ENCODE measurements at places on chromosomes 6 and 20. TPM values are rescaled to one million over a fixed set of nuclear protein-coding genes. Genes with fewer than 3 reads are reported as not detected.
A peak's percentile ranks its signal among the peaks of the same experiment; 100 is the strongest.

GRCh38 chr20:52003415-52003814 lies 188.2 kb downstream of the ZFP64 start:
- no peak for DNase-seq
- no peaks in the 10 kb centered on the region for H3K4me1 ChIP-seq
- H3K36me3 ChIP-seq: no peaks in the 10 kb centered on the region
- no peaks in the 10 kb centered on the region for H3K27me3 ChIP-seq
- H3K4me3 ChIP-seq: no peak overlapping the region

DNA sequence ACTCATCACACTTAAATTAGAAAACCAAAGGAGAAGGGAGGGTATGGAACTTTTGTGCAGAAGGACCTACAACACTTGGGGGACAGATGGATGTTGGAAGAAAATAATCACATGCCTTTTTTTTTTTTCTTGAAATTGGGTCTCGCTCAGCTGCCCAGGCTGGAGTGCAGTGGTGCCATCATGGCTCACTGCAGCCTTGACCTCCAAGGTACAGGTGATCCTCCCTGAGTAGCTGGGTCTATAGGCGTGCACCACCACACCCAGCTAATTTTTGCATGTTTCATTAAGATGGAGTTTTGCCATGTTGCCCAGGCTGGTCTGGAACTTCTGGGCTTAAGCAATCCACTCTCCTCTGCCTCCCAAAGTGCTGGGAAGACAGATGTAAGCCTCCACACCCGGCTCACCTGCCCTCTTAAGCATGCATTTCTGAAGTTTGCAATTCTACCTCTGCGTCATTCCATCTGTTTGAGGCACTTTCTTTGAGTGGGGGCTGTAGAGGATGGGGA lies 370.8 kb upstream of the JARID2 start:
- no peaks in the 10 kb centered on the region for H3K36me3 ChIP-seq
- H3K4me3 ChIP-seq: no peak overlapping the region
- H3K4me1 ChIP-seq: peaks cover 3% of the 10 kb centered on the region
- no peak for DNase-seq
- H3K27ac ChIP-seq: no peak overlapping the region

GRCh38 chr20:1626528-1627199 lies 6.9 kb upstream of the SIRPB1 start:
- no peaks in the 10 kb centered on the region for H3K4me1 ChIP-seq
- no peak for DNase-seq
- H3K27ac ChIP-seq: no peak overlapping the region
- H3K27me3 ChIP-seq: no peaks in the 10 kb centered on the region
- H3K4me3 ChIP-seq: no peak overlapping the region

DNA sequence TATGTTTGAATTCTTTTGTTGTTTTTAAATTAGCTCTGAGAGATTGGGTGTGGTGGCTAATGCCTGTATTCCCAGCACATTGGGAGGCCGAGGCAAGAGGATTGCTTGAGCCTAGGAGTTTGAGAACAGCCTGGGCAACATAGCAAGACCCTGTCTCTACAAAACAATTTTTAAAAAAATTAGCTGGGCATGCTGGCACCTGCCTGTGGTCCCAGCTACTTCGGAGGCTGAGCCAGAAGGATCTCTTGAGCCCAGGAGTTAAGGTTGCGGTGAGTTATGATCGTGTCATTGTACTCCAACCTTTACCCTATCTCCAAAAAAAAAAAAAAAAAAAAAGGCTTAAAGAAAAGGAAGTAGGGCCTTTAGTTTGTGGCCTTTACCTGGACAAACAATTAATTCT lies 22.9 kb downstream of the DHX35 start:
- no peaks in the 10 kb centered on the region for H3K4me1 ChIP-seq
- no peaks in the 10 kb centered on the region for H3K27me3 ChIP-seq
- H3K36me3 ChIP-seq: peaks cover 9% of the 10 kb centered on the region
- peak overlapping the region; percentile 68 for H3K27ac ChIP-seq

Gene BPI
- not detected for polyA plus RNA-seq

DNA sequence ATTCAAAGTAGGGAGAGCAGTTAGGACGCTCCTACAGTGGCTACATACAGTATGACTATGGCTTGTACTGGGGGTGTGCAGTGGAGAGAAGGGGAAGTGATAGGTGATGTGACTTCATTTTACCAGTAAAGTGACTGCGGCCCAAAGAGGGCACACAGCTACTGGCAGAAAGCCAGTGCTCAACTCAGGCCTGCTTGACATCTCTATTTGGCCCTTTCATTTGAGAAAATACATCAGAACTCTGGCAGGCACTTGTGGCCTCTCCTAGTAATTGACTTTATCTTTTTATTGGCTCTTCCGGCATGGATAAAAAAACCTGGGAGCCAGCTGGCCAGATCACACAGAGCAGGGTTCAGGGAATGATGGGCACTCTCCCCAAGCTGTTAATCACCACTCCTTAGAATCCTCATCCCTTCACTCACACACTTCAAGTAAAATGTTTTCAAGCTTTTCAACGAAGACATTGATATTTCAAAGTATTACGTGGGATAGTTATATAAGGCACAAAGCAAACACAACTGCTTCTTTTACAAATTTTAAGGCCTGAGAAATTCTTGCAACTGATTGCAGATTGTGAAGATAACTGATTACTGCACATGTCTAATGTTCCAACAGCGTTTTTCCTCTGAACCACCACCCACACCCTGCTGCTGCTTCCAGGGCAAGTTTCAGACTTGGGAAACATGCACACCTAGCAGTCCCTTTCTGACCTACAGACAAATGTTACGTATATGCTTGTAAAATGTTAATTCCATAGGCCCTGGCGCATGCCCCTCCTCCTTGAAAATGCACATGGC lies 73.5 kb downstream of the TNFRSF21 start:
- no peaks in the 10 kb centered on the region for H3K27me3 ChIP-seq
- H3K4me1 ChIP-seq: peaks cover 7% of the 10 kb centered on the region
- peak; percentile 89 for DNase-seq
- peaks cover 15% of the 10 kb centered on the region for H3K36me3 ChIP-seq

- peak within 1 kb of the TSS; percentile 97 for H3K27ac ChIP-seq
- peaks cover 3% of the 10 kb centered on the region for H3K4me1 ChIP-seq
- H3K4me3 ChIP-seq: peak within 1 kb of the TSS; percentile 54
These were observed at the start of gene ATP9A for GRCh38 chr20:51767867-51768758. TSS of gene ATP9A (minus strand) at chr20:51768390. CDS start at chr20:51768369, 21 bp downstream.

DNA sequence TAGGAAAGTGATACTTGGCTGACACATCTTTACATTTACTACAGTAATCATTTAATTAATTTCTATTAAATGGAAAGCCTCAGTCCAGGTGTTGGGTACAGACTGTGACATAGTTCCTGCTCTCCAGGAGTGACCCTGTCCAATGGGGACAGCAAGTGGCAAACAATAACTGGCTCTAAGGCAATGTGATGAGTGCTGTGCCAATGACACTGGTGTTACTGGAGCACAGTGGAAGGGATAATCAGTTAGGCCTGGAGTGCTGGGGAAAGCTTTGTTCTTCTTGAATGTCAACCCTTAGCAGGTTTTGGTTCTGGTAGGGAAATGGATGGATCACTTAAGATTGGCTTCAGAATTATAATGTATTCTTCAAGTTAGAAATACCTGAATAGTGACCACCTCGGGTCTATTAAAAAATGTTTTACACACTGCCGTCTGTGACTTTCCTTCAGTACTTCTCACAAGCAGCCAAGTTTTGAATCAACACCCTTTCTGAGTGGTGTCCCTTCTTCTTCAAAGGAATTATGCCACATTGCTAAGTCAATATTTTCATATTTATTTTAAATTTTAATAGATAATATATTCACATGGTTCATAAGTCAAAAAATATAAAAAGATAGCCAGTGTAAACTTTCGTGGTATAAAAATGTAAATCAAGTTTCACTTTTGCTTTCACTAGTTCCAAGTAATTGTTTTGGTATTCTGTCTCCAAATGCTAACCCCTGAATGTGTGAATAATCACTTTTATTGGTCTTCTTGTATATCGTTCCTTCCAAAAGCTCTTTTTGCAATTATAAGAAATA lies 9.6 kb downstream of the CMTR1 start:
- no peaks in the 10 kb centered on the region for H3K27me3 ChIP-seq
- peak; percentile 43 for DNase-seq
- H3K36me3 ChIP-seq: peaks cover 11% of the 10 kb centered on the region
- H3K27ac ChIP-seq: peak overlapping the region; percentile 54
- no peaks in the 10 kb centered on the region for H3K4me1 ChIP-seq
- no peak overlapping the region for H3K4me3 ChIP-seq

DNA sequence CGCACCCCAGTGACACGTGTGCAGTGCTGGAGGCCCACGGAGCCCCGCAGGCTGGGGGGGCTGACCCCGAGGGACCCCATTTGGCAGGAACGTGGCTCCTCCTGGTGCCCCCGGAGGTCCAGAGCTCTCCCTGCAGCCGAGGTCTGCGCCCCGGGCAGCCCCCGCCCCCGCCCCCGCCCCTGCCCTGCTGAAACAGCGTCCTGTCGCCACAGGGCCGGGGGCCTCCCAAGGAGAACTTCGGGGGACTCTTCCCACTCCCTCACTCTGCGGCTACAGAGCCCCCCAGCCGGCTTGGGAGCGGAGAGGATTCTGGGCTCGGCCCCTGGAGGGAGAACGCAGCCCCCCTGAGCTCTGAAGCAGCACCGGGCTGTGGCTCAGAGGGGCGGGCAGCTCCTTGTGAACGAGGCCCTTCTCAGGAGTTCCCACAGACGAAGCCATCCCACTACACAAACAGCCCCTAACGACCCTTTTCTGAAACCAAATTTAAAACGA lies 115.2 kb downstream of the DLL1 start:
- H3K4me3 ChIP-seq: no peak overlapping the region
- H3K27me3 ChIP-seq: no peaks in the 10 kb centered on the region
- H3K36me3 ChIP-seq: no peaks in the 10 kb centered on the region
- no peaks in the 10 kb centered on the region for H3K4me1 ChIP-seq
- no peak overlapping the region for H3K27ac ChIP-seq
- DNase-seq: no peak

GRCh38 chr20:51715163-51715855 lies 52.9 kb downstream of the ATP9A start:
- DNase-seq: no peak
- H3K4me3 ChIP-seq: no peak overlapping the region
- no peaks in the 10 kb centered on the region for H3K27me3 ChIP-seq
- no peak overlapping the region for H3K27ac ChIP-seq
- H3K36me3 ChIP-seq: peaks cover 22% of the 10 kb centered on the region
- no peaks in the 10 kb centered on the region for H3K4me1 ChIP-seq

Gene PHACTR3
- 4.7 TPM for polyA plus RNA-seq

- no peaks in the 10 kb centered on the region for H3K36me3 ChIP-seq
- H3K27me3 ChIP-seq: peaks cover 3% of the 10 kb centered on the region
- H3K4me3 ChIP-seq: no peak overlapping the region
These were observed 3.8 kb upstream of the MYBL2 start for GRCh38 chr20:43662943-43663655.

DNA sequence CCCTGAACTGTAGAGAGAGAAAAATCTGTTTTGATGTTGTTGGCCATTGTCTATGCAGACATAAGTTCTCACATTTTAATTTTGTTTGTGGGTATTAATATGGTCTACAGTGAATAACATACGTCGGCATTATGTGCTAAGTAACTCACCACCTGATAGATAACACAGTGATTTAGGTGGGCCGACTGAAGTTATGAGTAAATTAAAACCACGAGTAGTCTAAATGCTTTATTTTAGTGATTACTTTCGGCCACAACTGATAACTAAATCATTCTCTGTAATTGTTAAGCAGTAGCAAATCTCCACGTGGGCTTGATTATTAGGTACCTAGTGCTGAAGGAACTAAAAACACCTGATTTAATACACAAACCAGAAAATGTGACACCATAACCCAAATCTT lies 1.1 kb downstream of the DOP1A start:
- DNase-seq: peak; percentile 55
- H3K27me3 ChIP-seq: no peaks in the 10 kb centered on the region
- H3K27ac ChIP-seq: peak overlapping the region; percentile 96
- no peaks in the 10 kb centered on the region for H3K4me1 ChIP-seq
- H3K4me3 ChIP-seq: peak overlapping the region; percentile 72

GRCh38 chr6:38460186-38460585 lies 179.5 kb downstream of the BTBD9 start:
- no peak overlapping the region for H3K27ac ChIP-seq
- no peak overlapping the region for H3K4me3 ChIP-seq
- H3K4me1 ChIP-seq: no peaks in the 10 kb centered on the region
- no peaks in the 10 kb centered on the region for H3K36me3 ChIP-seq
- DNase-seq: no peak

GRCh38 chr6:15340775-15341174 lies 94.9 kb downstream of the JARID2 start:
- H3K27ac ChIP-seq: no peak overlapping the region
- no peak overlapping the region for H3K4me3 ChIP-seq
- no peak for DNase-seq
- no peaks in the 10 kb centered on the region for H3K27me3 ChIP-seq
- no peaks in the 10 kb centered on the region for H3K36me3 ChIP-seq

DNA sequence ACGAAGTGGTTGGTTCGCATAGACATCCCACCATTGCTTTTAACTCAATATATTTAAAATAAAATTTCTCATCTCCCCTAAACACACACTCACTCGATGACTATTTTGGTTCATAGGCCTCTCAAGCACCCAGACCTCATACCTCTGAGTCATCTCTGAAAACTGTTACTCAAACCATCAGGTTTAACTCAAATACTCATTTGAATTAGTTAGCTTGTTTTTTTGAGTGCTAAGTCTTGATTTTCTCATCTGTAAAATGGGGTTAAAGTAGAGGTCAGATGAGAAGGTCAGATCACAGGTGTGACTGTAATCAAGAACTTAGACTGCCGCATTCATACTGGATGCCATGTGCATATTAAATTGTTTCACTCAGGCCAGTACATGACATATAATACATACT lies 243.9 kb upstream of the TENT5A start:
- H3K27ac ChIP-seq: no peak overlapping the region
- H3K4me1 ChIP-seq: no peaks in the 10 kb centered on the region
- H3K27me3 ChIP-seq: no peaks in the 10 kb centered on the region
- H3K36me3 ChIP-seq: no peaks in the 10 kb centered on the region
- H3K4me3 ChIP-seq: no peak overlapping the region

Gene CRISP3
- 0.13 TPM for polyA plus RNA-seq

Gene TFAP2A
- 0.19 TPM for polyA plus RNA-seq

- DNase-seq: no peak
- peaks cover 13% of the 10 kb centered on the region for H3K4me1 ChIP-seq
- no peaks in the 10 kb centered on the region for H3K27me3 ChIP-seq
- H3K4me3 ChIP-seq: no peak overlapping the region
These were observed 116.8 kb upstream of the SASH1 start for GRCh38 chr6:148225871-148226270.

DNA sequence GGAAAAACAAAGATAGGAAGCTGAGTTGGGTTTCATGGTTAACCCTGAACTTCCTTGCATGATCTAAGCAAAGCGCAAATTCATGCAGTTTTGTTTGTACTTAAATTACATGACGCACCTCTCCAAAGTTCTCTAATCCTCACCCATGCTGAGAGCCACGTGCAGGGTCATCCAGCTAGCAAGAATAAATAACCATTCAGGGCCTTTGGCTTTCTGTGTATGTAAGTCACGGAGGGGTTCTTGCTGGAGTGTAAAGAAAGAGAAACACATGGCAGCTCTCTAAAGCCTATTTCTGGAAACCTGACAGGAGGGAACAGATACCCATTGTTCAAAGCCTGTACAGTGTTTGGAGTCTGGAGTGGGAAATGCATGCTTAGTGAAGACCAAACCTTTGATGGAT lies 171.7 kb upstream of the CCN2 start:
- no peaks in the 10 kb centered on the region for H3K27me3 ChIP-seq
- H3K4me3 ChIP-seq: no peak overlapping the region
- H3K27ac ChIP-seq: no peak overlapping the region
- H3K4me1 ChIP-seq: no peaks in the 10 kb centered on the region

Data from small intestine (tissue), 16 donors.